B cell (primary cell): ENCODE measurements at places on chromosomes 7 and 10. TPM values are rescaled to one million over a fixed set of nuclear protein-coding genes. Genes with fewer than 3 reads are reported as not detected.

GRCh38 chr10:51888263-51888662, 188.9 kb upstream of the CSTF2T start:
- H3K36me3 ChIP-seq: no peaks in the 10 kb centered on the region
- no peaks in the 10 kb centered on the region for H3K4me1 ChIP-seq
- no peaks in the 10 kb centered on the region for H3K27me3 ChIP-seq
- H3K27ac ChIP-seq: no peak overlapping the region
- no peak overlapping the region for H3K4me3 ChIP-seq

GRCh38 chr10:102421757-102422512, 1.3 kb downstream of the FBXL15 start:
- peak overlapping the region; percentile 39 for H3K27ac ChIP-seq
- H3K4me1 ChIP-seq: peaks cover 34% of the 10 kb centered on the region
- H3K4me3 ChIP-seq: peak overlapping the region; percentile 79
- H3K36me3 ChIP-seq: no peaks in the 10 kb centered on the region
- peaks cover 12% of the 10 kb centered on the region for H3K27me3 ChIP-seq

- no peaks in the 10 kb centered on the region for H3K4me1 ChIP-seq
- H3K4me3 ChIP-seq: no peak overlapping the region
- no peaks in the 10 kb centered on the region for H3K36me3 ChIP-seq
Measured at GRCh38 chr7:100003711-100004661, 11.4 kb upstream of the ZKSCAN1 start.

GRCh38 chr10:35774109-35774508, 132.0 kb upstream of the FZD8 start:
- DNase-seq: no peak
- H3K27me3 ChIP-seq: no peaks in the 10 kb centered on the region
- no peak overlapping the region for H3K4me3 ChIP-seq

- no peaks in the 10 kb centered on the region for H3K4me1 ChIP-seq
- DNase-seq: no peak
- H3K27ac ChIP-seq: no peak overlapping the region
- no peaks in the 10 kb centered on the region for H3K36me3 ChIP-seq
- H3K4me3 ChIP-seq: no peak overlapping the region
- H3K27me3 ChIP-seq: no peaks in the 10 kb centered on the region
Measured at GRCh38 chr7:74051629-74052410, 23.8 kb downstream of the ELN start.

The C10orf62 gene
- not detected in 2 replicates for polyA plus RNA-seq

DNA sequence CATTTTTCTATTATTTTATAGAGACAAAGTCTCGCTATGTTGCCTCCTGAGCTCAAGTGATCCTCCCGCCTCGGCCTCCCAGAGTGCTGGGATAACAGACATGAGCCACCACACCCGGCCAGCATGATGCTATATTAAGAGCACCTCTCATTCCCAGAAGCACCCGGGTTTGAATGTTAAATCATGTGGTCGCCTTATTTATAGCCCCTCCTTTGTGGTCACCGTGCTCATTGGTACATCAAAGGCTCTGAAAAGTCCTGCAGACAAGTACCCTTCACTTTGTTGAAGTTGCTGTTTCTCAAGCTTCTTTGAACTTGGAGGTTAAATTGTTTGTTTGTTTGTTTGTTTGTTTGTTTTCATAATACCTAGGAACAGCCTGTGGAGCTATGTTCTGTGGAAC, 40.0 kb downstream of the CLIP2 start:
- H3K4me3 ChIP-seq: no peak overlapping the region
- H3K36me3 ChIP-seq: peaks cover 3% of the 10 kb centered on the region
- no peak for DNase-seq
- no peaks in the 10 kb centered on the region for H3K27me3 ChIP-seq
- no peaks in the 10 kb centered on the region for H3K4me1 ChIP-seq

The C10orf67 gene
- 0.06 TPM in 1 of 2 replicates, not detected in the other for polyA plus RNA-seq

DNA sequence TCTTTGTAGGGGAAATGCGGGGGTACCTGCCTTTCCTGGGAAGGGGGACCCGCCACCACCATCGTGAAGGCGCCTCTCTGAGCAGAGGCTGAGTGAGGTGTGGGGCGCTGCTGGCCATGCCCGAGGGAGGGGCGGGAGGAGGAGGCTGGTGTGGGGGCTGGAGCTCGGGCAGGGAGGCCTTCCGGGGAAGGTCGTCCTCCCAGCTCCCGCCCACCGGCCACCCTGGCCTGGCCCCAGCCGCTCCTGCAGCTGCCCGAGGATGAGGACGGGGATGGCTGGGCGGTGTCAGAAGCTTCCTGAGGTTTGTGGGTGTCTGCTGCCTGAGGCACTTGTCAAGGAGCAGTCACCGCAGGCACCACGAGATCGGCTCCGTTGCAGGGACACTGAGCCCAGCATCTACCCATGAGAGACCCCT, 11.4 kb downstream of the PWWP2B start:
- peaks cover 44% of the 10 kb centered on the region for H3K4me1 ChIP-seq
- peak overlapping the region; percentile 39 for H3K4me3 ChIP-seq
- H3K27ac ChIP-seq: peak overlapping the region; percentile 66
- peaks cover 28% of the 10 kb centered on the region for H3K36me3 ChIP-seq

The LBX1 gene
- not detected in 2 replicates for polyA plus RNA-seq

- no peaks in the 10 kb centered on the region for H3K4me1 ChIP-seq
- no peaks in the 10 kb centered on the region for H3K36me3 ChIP-seq
- no peaks in the 10 kb centered on the region for H3K27me3 ChIP-seq
- no peak for DNase-seq
- H3K4me3 ChIP-seq: no peak overlapping the region
- no peak overlapping the region for H3K27ac ChIP-seq
Measured at GRCh38 chr10:78520737-78521430, 487.2 kb downstream of the RPS24 start.

- H3K27ac ChIP-seq: no peak overlapping the region
- no peaks in the 10 kb centered on the region for H3K4me1 ChIP-seq
- H3K36me3 ChIP-seq: no peaks in the 10 kb centered on the region
Measured at GRCh38 chr7:136925044-136925443, 56.6 kb downstream of the CHRM2 start.

- no peak for DNase-seq
- H3K27ac ChIP-seq: peak overlapping the region; percentile 21
- H3K36me3 ChIP-seq: no peaks in the 10 kb centered on the region
- no peaks in the 10 kb centered on the region for H3K27me3 ChIP-seq
Measured at GRCh38 chr10:6044751-6045313, 17.3 kb downstream of the IL2RA start.

DNA sequence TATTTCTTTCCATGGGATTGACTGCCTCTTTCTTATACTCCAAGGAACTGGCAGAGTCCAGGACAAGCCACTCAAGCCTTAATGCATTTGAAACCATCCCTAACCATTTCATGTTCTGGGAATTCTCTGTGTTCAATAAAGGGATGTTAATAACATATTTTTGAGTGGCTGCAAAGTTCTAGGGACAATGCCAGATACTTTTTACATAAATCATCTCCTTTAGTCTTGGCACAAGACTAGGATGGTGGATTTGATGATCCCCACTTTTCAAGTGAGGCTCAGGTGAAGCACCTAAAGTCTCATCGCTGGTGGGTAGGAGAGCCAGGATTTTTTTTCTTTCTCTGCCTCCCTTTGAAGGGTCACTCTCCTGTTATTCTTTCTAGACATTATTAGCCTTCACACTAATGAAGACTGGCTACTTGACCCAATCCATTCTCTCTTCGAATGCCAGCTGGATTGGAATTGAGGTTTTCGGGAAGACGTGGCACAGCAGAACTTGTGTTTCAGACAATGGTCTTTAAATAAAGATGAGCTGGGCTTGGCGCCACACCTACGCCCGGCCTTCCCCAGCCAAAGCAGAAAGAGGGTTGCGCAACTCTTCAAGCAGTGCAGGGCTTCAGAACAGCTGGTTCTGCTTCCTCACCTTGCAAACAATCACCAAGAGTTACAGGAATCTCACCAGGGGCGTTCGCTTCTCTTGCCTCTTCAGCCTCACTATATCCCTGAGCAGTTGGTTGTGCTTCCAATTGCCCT, 73.8 kb upstream of the BMPER start:
- H3K27me3 ChIP-seq: no peaks in the 10 kb centered on the region
- H3K27ac ChIP-seq: no peak overlapping the region
- H3K4me1 ChIP-seq: no peaks in the 10 kb centered on the region
- no peaks in the 10 kb centered on the region for H3K36me3 ChIP-seq

The CALCR gene
- not detected in 2 replicates for polyA plus RNA-seq

- H3K27ac ChIP-seq: no peak overlapping the region
- H3K27me3 ChIP-seq: no peaks in the 10 kb centered on the region
- DNase-seq: no peak
- H3K36me3 ChIP-seq: no peaks in the 10 kb centered on the region
Measured at GRCh38 chr7:116176226-116176625, 34.1 kb upstream of the TES start.

DNA sequence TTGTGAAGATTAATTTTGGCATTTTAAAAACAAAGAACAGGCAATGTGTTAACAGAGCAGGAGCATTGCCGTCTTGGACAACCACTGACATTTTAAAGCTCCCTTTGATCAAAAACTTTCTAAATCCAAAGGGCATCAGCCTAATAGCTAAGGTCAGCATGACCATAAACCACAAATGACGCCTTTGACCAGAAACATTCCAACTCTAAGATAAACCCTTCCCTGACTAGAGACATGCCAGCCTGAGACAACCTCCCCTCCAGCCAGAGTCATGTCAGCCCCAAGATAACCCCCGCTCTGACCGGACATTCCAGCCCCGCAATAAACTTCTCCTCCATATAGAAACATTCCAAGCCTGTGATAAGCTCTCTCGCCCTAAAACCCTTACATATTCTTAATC, 949.4 kb upstream of the POT1 start:
- no peaks in the 10 kb centered on the region for H3K4me1 ChIP-seq
- H3K27me3 ChIP-seq: no peaks in the 10 kb centered on the region
- no peaks in the 10 kb centered on the region for H3K36me3 ChIP-seq
- no peak overlapping the region for H3K27ac ChIP-seq
- H3K4me3 ChIP-seq: no peak overlapping the region
- DNase-seq: no peak

DNA sequence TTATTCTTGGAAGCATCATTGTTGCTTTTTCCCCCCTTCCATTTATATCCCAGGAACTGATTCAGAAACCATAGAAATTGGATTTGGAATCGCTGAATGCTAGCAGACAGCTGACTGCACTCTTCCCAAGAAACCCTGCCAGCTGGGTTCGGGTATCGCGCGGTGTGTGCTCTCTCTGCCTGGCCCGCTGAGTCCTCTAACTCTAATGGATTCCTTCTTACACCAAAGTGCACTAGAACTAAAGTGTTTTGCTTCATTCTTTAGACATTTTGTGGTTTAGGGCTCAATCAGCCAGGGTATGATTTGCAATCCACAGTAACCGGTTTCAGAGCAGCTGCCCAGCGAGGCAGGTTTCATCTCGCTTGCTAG, 92.2 kb downstream of the EGFR start:
- DNase-seq: no peak
- H3K4me1 ChIP-seq: no peaks in the 10 kb centered on the region
- no peak overlapping the region for H3K4me3 ChIP-seq
- H3K36me3 ChIP-seq: no peaks in the 10 kb centered on the region
- no peak overlapping the region for H3K27ac ChIP-seq
- no peaks in the 10 kb centered on the region for H3K27me3 ChIP-seq

- no peak for DNase-seq
- H3K27ac ChIP-seq: no peak overlapping the region
- no peaks in the 10 kb centered on the region for H3K27me3 ChIP-seq
- H3K4me1 ChIP-seq: no peaks in the 10 kb centered on the region
- no peak overlapping the region for H3K4me3 ChIP-seq
- H3K36me3 ChIP-seq: no peaks in the 10 kb centered on the region
Measured at GRCh38 chr7:50727072-50727471, 55.6 kb downstream of the GRB10 start.

DNA sequence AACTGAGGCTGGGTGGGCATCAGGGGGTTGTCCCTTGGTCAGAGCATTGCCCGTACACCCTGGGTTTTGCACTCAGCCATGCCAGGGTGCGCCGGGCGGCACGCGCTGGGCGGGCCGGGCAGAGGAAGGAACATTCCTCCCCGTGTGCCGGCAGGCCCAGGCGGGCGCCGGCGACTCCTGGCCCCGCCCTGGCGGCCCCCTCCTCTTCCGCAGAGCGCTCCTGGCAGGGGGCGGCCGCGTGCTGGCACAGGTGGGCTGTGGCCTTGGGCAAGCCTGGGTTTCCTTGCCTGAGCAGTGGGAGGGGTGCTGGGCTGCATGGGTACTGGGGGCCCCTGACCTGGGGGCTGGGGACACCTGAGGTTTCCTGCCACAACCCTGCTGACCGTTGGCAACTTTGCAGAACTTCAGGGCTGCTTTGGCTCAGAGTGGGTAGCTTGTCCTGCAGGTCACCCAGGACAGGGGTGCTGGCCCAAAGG, 3.9 kb downstream of the LFNG start:
- H3K36me3 ChIP-seq: peaks cover 69% of the 10 kb centered on the region
- no peaks in the 10 kb centered on the region for H3K27me3 ChIP-seq
- peak overlapping the region; percentile 97 for H3K4me3 ChIP-seq
- peak overlapping the region; percentile 61 for H3K27ac ChIP-seq
